ENCODE measurements at places on chromosomes 5 and 9.

- DNase-seq = no peak
Observed at GRCh38 chr9:114382699-114383520, 4.9 kb downstream of the AKNA start.

DNA sequence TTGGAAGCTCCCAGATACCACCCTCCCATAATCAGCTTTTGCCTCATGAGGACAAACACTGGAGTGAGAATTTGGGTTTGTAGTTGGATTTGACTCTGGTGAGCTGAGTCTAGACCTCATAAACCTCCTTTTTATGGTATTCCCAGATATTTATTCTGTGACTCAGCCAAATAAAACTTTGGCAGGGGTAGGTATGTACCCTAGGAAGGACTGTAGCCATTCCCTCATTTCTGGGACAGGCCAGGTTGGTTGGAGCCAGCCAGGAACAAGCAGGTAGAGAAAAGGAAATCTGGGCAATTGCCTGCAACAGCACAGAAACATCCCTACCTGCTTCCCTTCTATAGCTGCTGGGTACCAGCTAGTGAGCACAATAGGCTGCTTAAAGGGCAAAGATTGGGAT, 19.4 kb downstream of the ENHO start:
- DNase-seq = no peak

GRCh38 chr9:3467593-3468219, 58.1 kb downstream of the RFX3 start:
- no peak for DNase-seq

DNA sequence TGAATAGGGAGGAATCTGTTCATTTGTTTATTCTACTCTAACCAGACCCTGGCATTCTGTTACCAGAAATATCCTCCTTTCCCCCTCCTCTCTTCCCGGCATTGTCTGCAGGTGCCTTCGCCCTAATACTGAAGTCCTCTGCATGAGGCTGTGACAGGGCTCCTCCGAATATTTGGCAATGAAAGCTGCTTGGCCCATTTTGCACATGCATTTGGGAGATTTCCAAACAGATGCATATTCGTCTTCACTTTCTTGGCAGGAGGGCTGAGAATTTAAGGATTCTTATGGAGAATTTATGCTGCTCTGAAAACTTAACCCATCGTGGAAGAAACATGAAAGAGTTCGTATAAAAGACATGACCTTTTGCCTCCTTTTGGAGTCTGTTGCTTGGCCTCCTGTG, 484.0 kb downstream of the ZNF608 start:
- no peak for DNase-seq

- no peak for DNase-seq
Observed at GRCh38 chr5:168916852-168917251, 337.7 kb upstream of the PANK3 start.

GRCh38 chr9:106032978-106033377, 338.6 kb downstream of the TMEM38B start:
- DNase-seq = no peak

DNA sequence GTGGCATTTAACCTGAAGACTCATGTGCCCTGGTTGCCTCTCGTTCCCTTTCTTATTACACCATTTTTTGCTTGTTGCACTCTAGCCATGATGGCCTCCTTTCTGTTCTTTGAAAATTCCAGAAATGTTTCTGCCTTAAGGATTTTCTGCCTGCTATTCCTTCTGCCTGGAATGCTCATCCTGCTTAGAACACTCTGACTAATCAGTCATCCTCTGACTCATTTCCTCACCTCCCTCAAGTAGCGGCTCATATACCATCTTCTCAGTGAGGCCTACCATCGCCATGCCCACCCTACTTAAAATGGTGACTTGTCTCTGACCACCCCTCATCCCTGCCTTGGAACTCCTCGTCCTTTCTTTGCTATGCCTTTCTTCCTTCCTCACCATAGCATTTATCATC, 68.8 kb downstream of the KIF4B start:
- DNase-seq = no peak

- no peak for DNase-seq
Observed at GRCh38 chr5:84298628-84299027, 86.1 kb downstream of the EDIL3 start.

DNA sequence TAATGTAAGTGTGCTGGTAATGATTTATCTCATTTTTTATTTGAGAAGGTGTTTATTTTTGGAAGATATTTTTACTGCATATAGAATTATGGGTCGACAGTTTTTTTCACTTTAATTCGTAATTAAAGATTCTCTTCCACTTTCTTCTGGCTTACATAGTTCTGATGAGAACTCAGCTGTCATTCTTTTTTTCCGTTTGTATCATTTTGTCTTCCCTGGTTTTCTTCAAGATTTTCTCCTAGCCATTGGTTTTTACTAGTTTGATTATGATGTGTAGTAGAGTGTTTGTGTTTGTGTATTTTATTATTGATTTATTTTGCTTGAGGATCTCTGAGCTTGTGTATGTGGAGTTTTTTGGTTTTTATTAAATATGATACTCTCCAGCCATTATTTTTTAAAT, 21.7 kb downstream of the SLF1 start:
- no peak for DNase-seq

GRCh38 chr5:122173474-122174415, 44.4 kb downstream of the ZNF474 start:
- no peak for DNase-seq

DNA sequence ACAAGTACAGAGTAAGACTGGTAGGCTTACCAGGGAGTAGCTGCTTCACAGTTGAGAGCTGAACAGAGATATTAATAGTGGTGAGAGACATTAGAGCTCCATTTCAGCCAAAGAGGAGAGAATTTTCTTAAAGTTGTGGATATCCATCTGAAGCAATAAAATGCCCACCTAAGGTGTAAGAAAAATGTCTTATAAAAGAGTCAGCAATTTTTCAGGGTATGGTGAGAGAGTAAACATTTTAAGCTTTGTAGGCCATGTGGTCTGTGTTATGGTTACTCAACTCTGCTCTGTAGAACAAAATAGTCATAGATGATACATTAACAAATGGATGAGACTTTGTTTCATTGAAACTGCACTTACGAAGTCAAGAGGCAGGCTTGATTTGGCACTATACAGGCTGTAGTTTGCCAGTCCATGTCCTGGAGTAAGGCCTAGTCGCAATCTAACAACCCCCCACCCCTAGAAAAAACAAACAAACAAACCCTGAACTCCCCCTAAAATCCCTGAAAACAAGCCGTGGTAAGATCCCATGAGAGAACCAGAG, 945.4 kb upstream of the SEMA6A start:
- DNase-seq = no peak

DNA sequence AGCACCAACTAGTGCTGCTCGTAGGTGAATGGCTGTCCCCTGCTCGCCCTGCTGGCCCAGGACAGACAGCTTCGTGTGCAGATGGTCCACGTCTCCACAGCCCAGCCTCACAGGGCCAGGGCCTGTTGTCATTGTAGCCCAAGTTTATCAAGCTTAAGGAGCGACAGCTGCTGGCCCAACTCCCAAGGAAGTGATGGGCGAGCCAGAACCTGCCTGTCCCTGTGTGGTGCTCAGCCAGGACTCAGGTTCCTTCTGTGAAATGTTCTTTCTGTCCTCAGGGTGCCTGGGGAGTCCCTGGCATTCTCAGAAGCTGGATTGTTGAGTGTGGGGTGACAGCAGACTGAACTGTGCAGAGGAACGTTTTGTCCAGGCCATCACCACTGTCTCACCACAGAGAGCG, 16.4 kb downstream of the TRIP13 start:
- DNase-seq = no peak

GRCh38 chr5:71899865-71900342, 180.8 kb downstream of the CARTPT start:
- no peak for DNase-seq

- DNase-seq = no peak
Observed at GRCh38 chr5:143955141-143955540, 143.2 kb downstream of the HMHB1 start.

DNA sequence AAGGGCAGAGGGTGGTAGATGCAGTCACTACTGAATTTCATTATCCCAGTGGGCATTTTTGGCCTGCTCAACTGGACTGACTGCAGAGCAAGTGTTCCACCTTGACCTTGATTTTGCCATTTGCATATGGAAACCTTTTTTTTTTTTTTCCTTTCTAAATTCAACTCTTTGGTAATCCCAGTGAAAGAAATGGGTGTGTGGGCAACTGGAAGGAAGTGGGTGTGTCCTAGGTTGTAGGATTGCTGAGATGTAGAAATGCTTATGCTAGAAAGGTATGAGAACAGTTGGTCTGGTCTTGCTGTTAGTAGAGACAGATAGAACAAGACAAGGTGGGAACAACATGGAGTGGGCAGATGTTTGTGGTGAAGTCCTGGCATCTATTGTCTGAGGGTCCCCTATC, 7.8 kb upstream of the IL12B start:
- no peak for DNase-seq

DNA sequence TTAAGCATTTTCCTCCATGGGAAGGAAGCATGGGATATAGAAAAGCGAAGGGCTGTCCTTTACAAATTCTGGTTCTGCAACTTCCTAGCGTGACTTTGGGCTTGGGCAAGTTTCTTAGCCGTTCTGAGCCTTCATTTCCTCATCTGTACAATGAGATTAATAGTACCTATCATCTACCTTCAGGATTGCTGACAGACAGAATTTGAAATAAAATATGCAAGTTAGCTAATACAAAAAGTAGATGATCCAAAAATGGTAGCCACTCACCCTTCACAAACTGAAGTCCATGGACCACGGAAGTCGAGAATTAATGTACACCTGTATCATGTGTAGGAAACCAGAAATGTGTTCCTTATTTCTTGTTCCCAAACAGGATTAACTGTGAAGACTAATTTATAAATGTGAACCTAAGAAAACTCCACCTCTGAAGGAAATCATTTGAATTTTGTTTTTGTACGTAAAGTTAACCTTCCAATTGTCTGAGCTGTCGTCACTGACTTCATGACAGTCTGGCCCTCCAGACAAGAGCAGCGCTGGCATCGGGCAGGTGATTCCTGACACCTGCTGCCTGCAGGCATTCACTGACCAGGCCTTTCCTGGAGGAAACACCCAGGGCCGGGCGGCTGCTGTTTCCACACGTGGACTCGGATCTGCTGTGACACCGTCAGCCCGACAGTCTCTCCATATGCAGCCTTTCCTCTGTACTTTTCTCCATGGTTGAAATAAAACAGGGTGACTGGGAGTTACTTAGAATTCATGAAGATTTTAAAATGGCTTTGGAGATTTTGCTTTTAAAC, 63.4 kb downstream of the PSMB7 start:
- no peak for DNase-seq

GRCh38 chr5:32450952-32451351, 6.4 kb upstream of the ZFR start:
- no peak for DNase-seq

DNA sequence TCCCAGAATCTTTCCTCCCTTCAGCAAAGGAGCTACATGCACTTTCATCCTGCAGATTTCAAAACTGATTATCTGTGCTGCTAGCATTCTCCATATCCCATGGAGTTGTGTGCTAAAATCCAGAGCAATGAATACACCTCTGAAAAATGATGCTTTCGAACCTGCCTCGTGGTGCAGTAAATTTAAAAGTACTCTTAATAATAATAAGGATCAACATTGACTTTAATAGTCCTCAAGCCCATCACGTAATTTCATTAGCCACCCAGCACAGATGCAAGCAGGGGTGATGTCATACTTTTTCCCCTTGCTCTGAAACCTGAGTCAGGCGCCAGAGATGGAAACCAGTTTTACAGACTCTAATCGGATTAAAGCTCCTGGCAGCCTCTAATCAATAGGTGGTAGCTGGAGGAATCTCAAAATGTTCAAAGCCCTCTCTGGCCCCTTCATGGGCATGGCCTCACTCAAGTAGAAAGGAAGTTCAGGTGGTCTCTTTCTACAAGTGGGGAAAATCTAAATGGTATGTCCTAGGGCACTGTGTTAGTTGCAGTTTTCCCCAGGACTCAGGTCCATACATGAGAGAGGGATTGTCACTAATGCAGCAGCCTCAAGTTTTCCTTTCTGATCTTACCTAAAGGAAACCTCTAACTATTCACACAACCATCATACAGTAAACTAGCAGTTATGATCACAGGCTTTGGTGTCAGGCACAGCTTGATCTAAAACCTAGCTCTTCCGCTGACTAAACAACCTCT, 221.6 kb upstream of the SLC30A5 start:
- no peak for DNase-seq

- DNase-seq = peak; percentile 56
Observed at GRCh38 chr9:33225319-33226147, 14.4 kb upstream of the SPINK4 start.

- DNase-seq = no peak
Observed at GRCh38 chr9:2209400-2209799, 194.3 kb downstream of the SMARCA2 start.

- DNase-seq = no peak
Observed at GRCh38 chr5:102523541-102524175, 24.9 kb upstream of the SLCO6A1 start.

- DNase-seq = no peak
Observed at GRCh38 chr5:86971034-86971571, 296.6 kb upstream of the RASA1 start.

DNA sequence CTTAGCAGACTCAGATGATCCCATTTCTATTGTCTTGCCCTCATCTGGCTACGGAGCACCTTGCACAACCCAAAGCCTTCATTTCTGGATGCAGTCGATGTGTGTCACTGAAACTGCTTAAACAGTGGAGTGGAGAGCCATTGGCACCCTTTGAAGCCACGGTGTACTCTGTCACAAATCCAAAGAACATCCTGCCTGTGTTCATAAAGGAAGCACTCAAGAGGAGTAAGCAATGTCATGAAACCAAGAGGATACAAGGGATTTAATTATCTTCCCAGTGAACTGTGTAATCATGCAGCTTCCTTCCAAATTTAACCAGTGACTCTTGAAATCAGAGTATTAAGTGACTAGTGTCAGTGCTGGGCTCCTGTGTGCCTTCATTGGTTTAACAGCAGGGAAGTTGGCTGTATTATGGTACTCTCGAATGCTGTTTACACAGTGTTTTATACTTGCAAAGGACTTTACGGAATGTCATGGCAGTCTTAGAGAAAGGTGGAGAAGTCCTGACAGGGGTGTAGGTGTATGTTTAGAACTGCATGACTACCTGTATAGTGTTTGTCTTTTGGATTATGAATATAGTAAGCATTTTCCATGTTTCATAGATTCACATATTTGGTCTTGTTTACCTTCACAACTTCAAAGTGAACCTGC, 41.9 kb downstream of the CD180 start:
- DNase-seq = no peak

DNA sequence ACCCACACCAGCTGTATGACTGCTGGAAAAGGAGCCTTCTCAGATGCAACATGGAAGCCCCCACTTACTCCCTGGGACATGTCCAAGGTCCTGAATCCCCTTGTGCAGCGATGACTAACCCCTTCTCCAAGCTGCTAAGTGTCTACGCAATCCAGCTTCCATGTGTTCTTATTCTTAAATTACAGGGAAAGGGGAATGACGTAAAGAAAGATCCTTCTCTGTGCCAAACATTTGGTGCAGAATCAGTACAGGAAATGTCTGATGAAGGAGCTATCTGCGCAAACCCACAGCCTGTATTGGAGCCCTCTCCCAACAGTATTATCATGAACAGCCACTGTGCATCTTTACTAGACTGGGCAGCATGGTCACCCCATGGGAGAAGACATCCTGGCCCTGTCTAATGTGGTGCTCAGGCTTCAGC, 183.2 kb downstream of the FRMD3 start:
- no peak for DNase-seq

- no peak for DNase-seq
Observed at GRCh38 chr9:7976856-7977255, 177.3 kb upstream of the DMAC1 start.

Data from stimulated activated CD4-positive, alpha-beta T cell treated with anti-CD3 and anti-CD28 coated beads, Interleukin-1b, Interleukin-23, amount 100 ng/mL, for 24 hours (primary cell).